Activated CD4-positive, alpha-beta T cell treated with anti-CD3 and anti-CD28 coated beads for 4 hours (primary cell): ENCODE measurements at places on chromosomes 2 and 18.

DNA sequence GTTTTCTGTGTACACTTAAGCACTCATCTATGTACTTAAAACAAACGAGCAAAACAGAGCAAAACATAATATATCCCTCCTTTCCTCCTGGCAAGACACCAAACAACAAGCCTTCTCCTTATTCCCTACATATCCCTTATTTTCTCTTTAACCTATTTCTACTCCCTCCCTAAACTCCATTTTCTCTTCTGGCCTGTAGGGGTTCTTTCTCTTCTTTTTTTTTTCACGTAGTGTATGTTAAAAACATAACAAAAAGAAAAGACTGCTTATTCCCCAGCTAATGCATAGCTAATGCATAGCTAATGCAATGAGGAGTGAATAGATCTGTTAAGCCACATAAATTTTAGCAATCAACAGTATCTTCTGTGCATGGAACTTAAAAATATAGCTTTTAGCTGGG lies 193.4 kb downstream of the TMEM247 start:
- DNase-seq: no peak

GRCh38 chr2:145412155-145412554 lies 892.2 kb upstream of the ZEB2 start:
- DNase-seq: no peak

DNA sequence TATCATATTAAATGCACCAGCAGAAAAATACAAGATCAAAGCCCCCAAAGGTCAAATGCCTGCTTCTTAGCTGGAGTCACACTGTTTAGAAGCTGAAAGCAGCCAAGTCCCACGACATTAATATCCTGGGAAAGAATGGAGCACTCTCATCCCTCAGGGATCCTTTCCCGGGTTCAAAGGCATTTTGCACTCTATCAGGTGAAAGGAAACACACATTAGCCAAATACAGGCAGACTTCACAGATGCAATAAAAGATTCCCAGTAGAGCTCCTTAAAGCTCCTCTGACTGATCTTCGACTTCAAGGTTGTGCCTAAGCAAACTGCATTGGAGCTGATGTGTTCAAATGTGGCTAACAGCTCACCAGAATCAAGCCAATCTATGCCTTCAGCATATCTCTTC lies 158.4 kb downstream of the RNF152 start:
- no peak for DNase-seq

GRCh38 chr2:221999717-222000116 lies 299.1 kb downstream of the PAX3 start:
- no peak for DNase-seq

DNA sequence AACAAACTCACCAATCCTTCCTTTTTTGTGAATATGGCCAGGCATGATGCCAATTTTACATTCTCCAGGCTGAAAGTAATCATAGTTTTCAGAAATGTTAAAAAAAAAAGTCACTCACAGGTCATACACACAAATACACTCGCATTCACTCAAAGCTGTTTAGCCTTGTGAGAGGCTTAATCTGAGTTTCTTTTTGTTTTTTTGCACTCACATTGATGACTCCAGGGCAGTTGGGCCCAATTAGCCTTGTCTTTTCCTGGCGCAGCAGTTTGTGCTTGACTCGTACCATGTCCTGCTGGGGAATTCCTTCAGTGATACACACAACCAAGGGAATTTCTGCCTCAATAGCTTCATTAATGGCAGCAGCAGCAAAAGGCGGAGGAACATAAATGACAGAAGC lies 18.0 kb downstream of the SUCLG1 start:
- no peak for DNase-seq

DNA sequence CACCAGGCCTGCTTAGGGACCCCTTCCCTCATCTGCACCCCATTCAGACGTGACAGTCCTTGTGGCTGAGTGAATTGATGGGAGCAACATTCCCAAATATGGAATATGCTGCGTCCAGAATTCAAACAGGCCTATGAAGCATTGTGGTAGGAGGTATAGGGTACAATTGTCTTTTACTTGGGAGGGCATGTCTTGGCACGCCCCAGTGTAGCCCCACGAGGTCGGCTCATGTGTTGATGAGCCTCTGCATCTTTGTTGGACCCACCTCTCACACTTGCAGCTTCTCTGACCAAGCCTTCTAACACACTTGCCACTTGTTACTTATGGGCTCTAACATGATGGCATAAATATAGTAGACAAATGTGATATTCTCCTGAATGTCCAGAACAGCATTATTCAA lies 1.6 kb downstream of the TIMM21 start:
- no peak for DNase-seq

DNA sequence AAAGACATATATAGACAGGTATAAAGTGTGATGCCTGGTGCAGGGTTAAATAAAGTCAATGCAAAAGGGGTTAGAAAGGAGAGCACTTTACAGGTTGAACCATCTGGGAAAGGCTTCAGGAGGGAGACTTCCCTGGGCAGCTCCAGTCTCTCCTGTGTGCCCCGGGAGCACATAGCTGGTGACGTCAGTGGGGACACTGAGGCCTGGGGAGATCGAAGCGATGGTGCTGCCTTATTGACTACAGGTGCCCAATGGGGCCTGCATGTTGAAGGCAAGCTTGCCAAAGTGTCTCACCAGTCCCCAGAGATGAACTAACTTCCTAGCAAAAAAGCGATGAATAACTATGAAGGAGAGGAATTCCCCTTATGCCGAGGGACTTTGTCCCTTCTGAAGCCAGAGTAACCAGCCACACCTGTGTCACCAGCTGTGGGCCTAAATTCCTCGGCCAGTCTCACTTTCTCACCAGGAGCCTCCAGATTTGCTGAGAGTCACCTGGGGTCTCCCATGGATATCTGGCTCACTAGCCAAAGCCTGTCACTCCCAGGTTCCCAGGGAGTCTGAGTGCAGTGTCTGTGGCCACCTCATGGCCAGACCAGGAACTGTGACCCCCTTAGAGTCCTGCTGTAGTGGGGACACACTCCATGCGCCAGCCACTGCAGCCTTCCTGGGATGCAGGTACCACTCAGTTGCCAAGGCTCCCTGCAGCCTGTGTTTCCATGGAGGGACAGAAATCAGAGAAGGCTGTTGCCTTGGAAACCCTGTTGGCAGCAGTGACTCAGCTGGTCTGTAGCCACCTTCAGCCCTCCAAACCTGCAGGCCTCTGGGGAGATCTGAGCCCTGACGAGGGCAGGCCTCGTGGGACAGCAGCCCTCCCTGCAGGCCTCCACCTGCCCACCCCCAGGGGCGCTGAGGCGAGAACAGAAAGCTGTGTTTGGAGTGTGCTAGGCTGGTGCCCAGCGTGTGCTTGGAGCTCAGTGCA lies 128.7 kb downstream of the CTIF start:
- no peak for DNase-seq

DNA sequence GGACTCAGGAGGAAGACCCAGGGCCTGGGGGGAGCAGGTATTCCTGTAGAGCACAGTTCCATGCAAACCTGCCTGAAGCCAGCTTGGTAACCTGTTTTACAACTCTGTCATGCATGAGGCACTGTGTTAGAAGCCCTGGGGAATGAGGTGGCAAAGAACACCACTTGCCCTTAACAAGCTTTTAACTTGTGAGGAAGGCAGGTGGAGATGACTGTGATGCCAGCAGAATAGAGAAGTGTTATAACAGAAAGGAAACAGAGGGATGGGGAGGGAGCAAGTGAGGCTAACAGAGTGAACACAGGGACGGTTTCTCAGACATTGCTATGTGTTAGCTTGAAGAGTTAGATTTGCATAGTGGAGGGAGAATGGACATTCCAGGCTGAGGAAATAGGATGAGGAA lies 11.5 kb upstream of the IL1A start:
- no peak for DNase-seq
